ENCODE measurements at places on chromosomes 6 and 20.

DNA sequence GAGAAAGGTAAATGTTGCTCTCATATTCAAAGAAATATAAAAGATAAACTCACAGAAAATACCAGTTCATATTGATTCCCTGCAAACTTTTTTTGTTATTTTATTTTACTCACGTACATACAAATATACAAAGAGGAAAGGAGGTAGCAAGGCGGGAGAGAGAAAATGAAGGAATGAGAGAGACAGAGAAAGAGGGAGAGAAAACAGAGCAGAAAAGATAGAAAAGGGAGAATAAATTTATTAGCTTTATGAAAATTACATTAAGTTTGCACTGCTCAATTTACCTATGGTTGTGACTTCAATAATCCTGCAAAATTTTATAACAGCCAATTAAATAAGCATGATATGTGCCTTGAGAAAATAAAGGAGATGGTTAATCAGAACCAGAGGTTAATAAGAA lies 274.7 kb upstream of the CITED2 start:
- DNase-seq: no peak

DNA sequence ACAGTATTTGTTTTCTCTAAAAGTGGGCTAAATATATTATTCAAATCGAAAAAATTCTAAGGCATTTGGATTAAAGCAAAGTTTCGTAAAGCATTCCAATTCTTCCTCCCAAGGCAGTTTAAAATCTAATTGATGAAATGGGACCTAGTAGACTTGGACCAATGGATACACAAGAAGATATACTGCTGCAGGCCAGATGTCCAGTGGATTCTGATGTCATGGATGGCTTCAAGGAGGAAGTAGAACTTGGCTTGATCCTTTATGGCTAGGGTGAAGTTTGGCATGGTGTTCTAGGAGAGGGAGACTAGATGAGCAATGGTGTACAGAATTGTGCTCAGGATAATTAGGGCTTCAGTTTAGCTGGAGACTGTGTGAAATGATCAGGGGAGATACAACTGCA lies 559.5 kb upstream of the MMS22L start:
- DNase-seq: no peak

- DNase-seq: no peak
These were observed 858 bp downstream of the FAM83D start for GRCh38 chr20:38926934-38927616.

DNA sequence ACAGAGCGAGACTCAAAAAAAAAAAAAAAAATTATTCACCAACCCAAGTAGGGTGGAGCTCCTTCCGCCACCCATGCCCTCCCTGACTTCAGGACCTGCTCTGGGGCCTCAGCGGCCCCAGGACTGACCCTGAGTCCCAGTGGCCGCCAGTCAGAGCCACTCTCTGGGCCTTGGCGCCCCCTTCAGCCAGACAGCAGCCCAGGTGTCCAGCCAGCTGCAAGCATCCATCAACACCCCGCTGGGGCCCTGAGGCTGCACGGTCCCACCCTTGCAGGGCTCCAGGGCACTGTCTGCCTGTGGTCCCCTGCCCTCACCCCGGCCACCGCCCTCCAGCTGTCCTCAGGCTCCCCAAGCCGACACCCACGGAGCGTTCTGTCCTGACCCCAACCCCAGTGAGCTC lies 11.4 kb upstream of the KCNQ2 start:
- DNase-seq: no peak

GRCh38 chr6:15398633-15399275 lies 152.9 kb downstream of the JARID2 start:
- DNase-seq: no peak

GRCh38 chr6:108193131-108193530 lies 27.3 kb downstream of the NR2E1 start:
- no peak for DNase-seq

GRCh38 chr6:35388030-35388429 lies 45.7 kb downstream of the PPARD start:
- DNase-seq: no peak

- no peak for DNase-seq
These were observed 50.0 kb downstream of the ISM1 start for GRCh38 chr20:13271098-13271497.

Data from stomach (tissue), 19 donors.